ENCODE measurements at places on chromosomes 3 and 15. TPM values are rescaled to one million over a fixed set of nuclear protein-coding genes. Genes with fewer than 3 reads are reported as not detected.
A peak's percentile ranks its signal among the peaks of the same experiment; 100 is the strongest.

Gene CASR
- not detected for total RNA-seq

DNA sequence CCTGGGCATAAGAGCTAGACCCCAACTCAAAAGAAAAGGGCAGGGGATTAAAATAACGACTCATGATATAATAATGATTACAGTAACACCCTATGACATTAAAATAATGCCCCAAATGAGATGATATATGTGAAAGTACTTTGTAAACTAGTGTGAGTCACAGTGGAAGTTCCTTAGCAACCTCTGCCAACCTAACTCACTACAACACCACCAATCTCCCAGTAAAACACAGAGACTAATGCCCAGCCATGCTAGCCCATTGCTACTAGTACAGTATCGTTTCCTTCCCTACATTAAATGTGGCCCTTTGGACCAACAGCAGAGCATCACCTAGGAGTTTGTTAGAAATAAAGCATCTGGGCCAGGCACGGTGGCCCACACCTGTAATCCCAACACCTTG, 11.2 kb upstream of the ADAMTS7 start:
- DNase-seq: no peak

Gene CFAP20DC
- total RNA-seq: 0.61 TPM

GRCh38 chr3:88957711-88958439, 149.5 kb upstream of the EPHA3 start:
- no peak for DNase-seq

Gene TOPBP1
- total RNA-seq: 69.3 TPM

DNA sequence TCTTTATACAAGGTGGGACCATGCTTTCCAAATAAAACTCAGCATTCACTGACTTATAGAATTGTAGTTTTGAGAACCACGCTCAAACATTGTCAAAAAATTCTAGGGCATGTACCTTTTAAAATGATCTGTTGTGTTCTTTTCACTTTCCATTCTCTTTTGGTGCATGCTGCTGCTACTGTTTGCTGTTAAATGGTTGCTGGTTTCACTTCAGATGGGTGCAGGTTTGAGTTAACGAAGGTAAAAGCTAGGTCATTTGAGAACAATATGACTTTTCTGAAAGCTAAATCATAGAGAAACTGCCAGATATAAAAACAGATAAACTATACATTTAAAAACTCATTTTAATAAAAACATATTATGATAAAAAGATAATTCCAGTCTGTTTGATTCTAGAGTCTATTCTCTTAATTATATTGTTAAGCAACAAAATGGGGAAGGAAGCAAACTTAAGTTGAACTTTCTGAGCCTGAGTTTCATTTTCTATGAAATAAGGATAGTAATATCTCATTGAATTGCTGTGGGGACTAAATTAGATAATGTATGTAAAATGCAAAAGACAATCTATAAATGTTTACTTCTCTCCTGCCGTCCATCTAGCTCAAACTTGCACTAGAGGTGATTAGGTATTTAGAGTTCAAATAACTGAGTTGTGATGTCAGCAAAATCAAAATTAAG, 82.4 kb downstream of the OXSM start:
- no peak for DNase-seq

- DNase-seq: peak; percentile 69
Measured at GRCh38 chr15:72967397-72967796, 84.9 kb upstream of the NEO1 start.

Gene SLCO3A1
- 12.5 TPM for total RNA-seq

- DNase-seq: no peak
Measured at GRCh38 chr3:165796701-165797100, 40.5 kb downstream of the BCHE start.

GRCh38 chr3:134381831-134382442, 7.7 kb upstream of the AMOTL2 start:
- DNase-seq: peak; percentile 45

GRCh38 chr3:149221783-149222517, at the start of gene CP:
Gene CP, minus strand, starts transcription at chr3:149221829. Its CDS starts 37 bp downstream, at chr3:149221792.
- no peak for DNase-seq

DNA sequence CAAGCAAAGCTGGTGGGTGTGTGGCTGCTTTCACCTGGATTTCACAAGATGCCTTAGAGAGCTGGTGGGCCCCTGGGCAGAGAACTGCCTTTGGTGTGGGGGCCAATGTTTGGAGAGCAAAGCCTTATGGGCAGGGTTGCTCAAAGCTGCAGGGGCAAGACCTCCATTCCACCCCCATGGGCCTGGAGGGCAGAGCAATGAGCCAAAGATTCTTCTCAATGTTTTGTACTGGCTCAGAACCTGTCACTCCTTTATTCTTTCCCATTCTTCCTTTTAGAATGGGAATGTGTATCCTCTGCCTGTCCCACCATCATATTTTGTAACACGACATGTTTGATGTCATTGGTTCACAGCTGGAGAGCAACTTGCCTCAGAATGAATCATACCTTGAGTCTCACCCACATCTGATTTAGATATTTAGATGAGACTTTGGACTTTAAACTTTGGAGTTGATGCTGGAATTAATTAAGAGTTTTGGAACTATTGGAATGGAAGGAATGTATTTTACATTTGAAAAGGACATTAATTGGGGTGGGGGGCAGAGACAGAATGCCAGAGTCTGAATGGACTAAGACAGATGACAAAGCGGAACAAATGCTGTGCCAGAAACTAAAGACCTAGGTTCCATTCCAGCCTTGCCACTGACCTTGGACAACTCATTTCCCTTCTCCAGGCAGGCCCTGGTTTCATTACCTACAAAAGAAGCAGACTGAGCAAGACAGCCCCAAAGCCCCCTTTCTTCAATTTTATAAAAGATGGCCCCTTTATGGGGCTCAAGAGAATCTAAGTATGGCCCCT, 72.9 kb downstream of the DAPK2 start:
- no peak for DNase-seq

GRCh38 chr3:13593615-13594014, 44.7 kb downstream of the FBLN2 start:
- DNase-seq: peak; percentile 23

GRCh38 chr3:49903451-49904424, at the start of gene MST1R:
Gene MST1R, minus strand, starts transcription at chr3:49903873. Its CDS starts 264 bp downstream, at chr3:49903609.
- DNase-seq: peak; percentile 83

Measured in natural killer cell treated with Interleukin-12 subunit alpha and Interleukin-12 subunit beta and Interleukin-15 and Interleukin-18, amount 100 ng/mL, for 72 hours (primary cell).